ENCODE measurements at places on chromosomes 2 and 18. TPM values are rescaled to one million over a fixed set of nuclear protein-coding genes. Genes with fewer than 3 reads are reported as not detected.

GRCh38 chr2:139652385-139652784 is 872.2 kb upstream of the NXPH2 start:
- no peak for DNase-seq

GRCh38 chr18:13603304-13604019 is 122.9 kb downstream of the FAM210A start:
- no peak for DNase-seq

GRCh38 chr2:56337342-56337741 is 153.6 kb downstream of the CCDC85A start:
- no peak for DNase-seq

The CIDEA gene
- not detected for total RNA-seq

The KCNJ3 gene
- not detected for total RNA-seq
